ENCODE measurements at places on chromosomes 3 and 15.
A peak's percentile ranks its signal among the peaks of the same experiment; 100 is the strongest.

- no peak for DNase-seq
These were observed 190.8 kb upstream of the CNTN4 start for GRCh38 chr3:1907911-1908310.

DNA sequence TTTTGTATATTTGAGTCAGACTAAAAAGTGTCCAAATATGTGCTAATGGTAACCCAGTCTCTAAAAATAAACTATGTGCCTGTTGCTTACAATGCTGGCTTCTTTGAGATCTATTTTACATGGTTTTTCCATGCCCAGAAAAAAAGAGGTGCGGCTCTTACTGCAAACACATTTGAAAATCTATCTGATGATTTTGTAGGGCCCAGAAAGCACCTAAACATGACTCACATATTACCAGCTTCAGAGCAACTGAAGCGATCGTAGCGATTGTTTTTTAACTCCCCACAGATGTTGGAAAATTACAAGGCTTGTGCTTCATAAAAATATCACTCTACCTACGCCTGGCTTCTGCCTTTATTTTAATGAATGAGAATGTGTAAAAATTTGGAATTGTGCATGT lies 53.5 kb downstream of the SUCNR1 start:
- no peak for DNase-seq

GRCh38 chr15:39127925-39128617 lies 452.8 kb upstream of the THBS1 start:
- peak; percentile 78 for DNase-seq

DNA sequence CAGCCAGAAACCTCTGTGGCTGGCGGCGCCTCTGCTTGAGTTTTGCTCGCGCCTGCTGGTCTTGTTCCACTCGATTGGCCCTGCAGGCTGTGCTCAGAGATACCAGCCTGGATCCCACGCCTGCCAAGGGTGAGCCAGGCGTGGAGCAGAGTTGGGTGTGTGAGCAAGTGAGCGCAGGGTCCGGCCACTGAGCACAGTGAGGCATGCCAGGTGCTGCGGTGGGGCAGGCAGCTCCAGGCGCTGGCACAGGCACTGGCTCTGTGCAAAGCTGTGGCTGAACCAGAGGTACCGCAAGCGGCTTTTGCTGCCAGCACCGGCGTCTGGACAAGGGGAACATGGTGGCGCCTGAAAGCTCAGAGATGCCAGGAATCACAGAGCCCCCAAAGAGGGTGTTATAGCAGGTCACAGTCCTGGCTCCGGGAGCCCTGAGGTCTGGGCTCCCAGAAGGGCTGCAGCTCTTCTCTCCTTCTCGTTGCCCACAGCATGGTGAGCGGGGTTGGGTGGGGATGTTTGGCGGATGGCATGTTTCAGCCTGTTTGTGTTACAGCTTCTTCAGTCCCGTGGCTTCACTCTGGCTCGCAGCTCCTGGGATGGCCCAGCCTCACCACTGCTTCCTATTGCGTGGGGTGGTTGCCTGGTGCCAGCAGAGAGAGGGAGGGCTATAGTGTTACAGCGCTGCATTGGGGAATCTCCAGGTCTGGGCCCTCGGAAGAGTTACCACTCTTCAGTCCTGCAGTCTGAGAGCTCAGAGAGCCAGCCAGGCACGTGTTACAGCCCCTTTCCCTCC lies 73.9 kb downstream of the NR1D2 start:
- DNase-seq, result no peak

GRCh38 chr3:152771120-152771519 lies 63.8 kb upstream of the P2RY1 start:
- no peak for DNase-seq

- peak; percentile 96 for DNase-seq
These were observed 15.3 kb upstream of the FANCD2 start for GRCh38 chr3:10010878-10011465.

- DNase-seq, result peak; percentile 73
These were observed 9.0 kb downstream of the MYD88 start for GRCh38 chr3:38147421-38147820.

DNA sequence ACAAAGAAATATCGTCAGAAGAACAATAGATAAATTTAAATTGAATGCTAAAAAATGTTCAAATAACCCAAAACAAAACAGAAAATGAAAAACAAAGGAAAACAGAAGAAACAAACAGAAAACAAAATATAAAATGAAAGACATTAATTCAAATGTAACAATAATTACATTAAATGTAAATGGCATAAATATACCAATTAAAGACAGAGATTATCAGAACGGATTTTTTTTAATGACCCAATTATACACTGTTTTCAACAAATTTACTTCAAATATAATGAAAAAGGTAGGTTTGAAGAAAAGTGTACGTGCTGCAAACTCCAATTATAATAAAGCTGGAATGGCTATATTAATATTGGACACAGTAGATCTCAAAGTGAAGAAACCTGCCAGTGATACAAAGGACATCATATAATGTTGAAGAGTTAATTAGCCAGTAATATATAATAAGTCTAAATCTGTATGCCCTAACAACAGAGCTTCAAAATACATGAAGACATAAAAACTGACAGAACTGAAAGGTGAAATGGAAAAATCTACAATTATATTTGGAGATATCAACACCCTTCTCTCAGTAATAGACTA lies 193.8 kb downstream of the ZBTB20 start:
- DNase-seq, result no peak

DNA sequence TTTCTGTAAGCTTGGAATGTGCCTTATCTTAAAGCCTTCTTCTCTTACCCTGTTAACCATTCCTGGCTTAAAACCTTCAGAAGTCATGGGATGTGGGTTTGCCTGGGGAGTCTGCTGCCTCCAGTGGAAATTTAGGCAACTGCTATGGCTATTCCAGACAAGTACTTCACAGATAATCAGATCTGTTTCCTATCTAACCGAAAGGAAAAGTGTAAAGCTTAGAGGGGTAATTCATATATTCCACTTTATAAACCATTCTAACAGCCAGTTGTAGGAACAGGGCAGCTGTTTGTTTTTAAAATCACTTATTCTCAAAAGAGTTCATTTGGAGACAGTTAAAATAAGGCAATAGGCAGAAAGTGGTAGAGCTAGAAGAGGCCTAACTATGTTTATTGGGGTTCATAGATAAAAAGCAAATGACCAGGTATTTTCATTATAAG lies 219.9 kb downstream of the TCF12 start:
- DNase-seq, result peak; percentile 69
